ENCODE measurements at places on chromosomes 7 and 10. TPM values are rescaled to one million over a fixed set of nuclear protein-coding genes. Genes with fewer than 3 reads are reported as not detected.
A peak's percentile ranks its signal among the peaks of the same experiment; 100 is the strongest.

HOXA13 gene
- not detected for polyA plus RNA-seq

LAMB4 gene
- polyA plus RNA-seq, result 4.9 TPM

GRCh38 chr7:128039544-128039953 is 8.3 kb upstream of the LRRC4 start:
- no peak for DNase-seq

DNA sequence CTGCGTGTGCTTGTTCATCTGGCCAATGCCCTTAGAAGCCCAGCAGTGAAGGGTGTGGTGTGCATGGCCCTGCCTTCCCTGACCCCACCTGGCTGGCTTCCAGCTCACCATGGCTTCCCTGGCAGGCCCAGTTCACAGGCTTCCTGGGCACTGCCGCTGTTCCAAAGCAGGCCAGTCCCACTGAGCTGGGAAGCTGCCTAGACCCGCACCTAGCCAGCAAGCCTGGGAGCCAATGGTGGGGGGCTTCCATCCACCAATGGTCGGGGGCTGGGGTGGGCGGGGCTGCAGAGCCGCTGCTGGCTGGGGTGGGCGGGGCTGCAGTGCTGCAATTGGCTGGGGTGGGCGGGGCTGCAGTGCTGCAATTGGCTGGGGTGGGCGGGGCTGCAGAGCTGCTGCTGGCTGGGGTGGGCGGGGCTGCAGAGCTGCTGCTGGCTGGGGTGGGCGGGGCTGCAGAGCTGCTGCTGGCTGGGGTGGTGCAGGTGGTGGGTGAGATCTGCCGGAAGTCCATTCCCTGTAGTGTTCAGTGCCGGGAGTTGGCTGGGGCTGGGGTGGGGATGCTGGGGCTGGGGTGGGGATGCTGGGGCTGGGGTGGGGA is 12.4 kb downstream of the CALY start:
- DNase-seq, result no peak

DNA sequence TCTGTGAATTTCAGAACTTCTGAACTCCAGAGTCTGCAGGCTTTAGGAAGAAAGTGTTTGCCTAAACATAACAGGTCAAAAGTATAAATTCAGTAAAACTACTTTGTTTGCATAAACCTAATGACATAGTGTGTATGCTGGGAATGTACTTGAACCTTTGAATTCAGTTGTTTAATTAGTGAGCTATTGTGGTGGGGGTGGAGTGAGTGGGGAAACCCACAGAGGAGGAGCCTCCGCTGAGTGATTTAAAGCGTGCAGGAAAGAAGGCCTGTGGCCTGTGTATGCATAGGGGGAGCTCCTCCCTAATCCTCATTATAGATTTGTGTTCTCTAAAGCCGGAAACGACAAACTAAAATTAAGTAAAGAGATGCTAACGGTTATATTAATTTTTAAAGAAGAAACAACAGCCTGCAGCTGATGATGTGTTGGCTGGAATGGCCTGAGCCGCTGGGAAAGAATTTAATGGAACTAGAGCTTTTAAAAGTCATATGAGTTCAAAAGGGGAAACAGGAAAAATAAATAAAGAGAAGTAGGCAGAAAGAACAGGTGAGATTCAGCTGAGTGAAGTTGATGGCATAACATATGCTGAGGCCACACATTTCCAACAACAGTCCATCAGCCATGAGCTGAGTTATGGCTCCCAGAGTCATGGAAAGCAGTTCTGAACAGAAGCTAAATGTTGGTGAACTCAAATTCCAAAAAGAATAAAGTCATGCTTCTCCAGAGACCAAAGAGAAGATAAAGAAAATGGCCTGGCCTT is 595.0 kb downstream of the GRM8 start:
- DNase-seq, result peak; percentile 0

GRCh38 chr7:148849393-148850098 is 34.5 kb downstream of the EZH2 start:
- no peak for DNase-seq

GRCh38 chr10:58641095-58641531 is 128.4 kb downstream of the BICC1 start:
- DNase-seq, result no peak

DNA sequence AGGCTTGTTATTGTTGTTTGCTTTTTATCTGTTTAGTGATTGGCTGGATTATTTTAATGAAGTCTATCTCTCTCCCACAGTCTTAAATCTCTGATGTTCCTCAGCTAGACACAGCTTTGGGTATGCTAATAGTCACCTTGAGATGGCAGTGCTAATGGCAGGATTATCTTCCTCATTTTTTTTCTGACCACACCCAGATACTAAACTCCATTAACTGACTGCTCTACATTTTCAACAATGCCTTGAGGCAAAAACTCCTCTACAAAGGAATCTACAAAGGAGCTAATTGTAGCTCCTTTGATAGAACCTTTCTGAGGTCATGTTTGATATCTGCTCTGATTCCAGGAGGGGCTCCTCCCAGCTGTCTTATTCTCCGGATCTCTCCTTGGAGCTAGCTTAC is 122.6 kb downstream of the HBP1 start:
- no peak for DNase-seq
